ENCODE measurements at places on chromosomes 16 and 17.

DNA sequence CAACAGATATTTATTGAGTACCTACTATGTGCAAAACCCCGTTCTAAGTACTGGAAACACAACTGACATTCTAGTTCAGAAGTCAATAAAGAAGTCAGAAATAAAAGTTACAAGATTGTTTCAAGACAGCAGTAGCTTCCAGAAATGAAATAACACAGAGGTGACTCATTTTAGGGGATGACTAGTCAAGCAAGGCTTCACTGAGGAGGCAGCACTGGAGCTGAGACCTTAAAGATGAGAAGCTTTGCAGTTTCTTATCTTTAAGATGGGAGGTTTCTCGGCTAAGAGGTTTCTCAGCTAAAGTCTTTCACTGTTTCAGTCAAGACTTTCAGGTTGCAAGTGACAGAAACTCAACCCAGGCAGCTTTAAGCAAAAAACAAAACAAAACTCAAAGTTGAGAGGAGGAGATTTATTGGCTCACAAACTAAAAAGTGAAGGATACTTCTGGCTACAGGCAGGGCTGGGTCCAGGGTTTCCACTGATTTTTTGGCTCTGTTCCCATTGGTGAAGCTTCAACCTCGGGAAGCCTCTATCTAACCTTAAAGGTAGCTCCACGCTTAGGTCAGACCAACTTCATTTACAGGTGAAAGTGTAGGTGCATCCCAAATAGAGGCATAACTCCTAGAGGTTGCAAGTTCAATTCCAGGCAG lies 7.4 kb upstream of the MMP2 start:
- no peak for DNase-seq

DNA sequence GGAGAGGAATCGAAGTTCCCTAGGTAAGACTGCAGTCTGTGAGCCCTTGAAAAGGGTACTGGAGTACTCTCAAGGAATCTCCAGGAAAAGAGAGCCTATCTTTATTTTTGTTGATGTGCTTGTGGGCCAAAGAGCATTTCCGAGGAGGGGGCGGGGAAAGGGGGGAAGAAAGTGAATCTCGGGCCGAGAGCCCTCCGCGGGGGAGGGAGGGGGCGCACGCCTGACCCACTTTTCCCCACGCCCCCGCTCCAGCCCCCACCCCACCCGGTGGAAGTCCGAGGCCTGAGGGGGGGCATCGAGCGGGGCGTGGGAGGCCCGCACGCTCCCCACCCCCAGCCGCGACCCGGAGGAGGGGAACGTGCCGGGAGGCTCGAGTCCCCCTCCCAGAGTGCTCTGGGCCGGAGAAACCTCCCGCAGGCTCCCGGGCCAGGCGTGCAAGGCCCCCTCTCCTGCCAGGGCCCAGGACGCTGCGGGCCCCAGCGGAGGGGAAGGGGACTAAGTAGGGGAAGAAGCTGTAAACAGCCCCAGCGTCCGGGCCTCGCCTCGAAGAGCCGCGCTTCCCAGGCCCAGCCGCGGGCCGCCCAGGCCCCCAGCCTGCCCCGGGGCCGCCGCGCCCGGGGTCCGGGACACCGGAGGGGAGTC lies 444 bp downstream of the HELZ start:
- no peak for DNase-seq

DNA sequence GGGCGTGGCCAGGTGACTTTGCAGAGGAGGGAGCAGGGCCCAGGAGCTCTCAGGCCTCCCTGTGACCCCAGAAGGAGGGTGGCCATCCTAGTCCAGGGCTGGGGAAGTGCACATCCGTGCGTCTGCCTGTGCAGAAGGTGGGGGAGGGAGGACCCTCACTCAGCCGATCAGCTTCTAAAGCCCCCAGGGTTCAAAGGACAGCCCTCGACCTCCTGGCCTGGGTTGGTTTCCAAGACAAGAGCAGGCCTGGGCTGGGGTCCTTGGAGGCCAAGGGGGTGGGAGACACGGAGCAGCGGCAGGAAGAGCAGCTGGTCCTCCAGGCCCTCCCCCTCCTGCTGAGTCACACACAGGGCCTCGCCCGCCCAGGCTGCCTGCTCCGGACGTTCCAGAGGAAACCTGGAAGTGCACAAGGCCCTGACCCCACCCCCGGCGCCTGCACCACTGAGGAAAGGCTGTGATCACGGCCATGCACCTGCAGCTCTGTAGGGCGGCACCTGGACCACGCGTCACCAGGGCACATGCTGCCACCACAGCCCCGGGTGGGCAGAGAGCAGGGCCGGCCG lies 67.1 kb upstream of the ZNF469 start:
- DNase-seq: no peak

GRCh38 chr17:4789951-4790704 lies 1.4 kb downstream of the GLTPD2 start:
- DNase-seq: peak; percentile 73

- DNase-seq: no peak
Measured at GRCh38 chr16:85676466-85676865, 12.3 kb downstream of the GINS2 start.

DNA sequence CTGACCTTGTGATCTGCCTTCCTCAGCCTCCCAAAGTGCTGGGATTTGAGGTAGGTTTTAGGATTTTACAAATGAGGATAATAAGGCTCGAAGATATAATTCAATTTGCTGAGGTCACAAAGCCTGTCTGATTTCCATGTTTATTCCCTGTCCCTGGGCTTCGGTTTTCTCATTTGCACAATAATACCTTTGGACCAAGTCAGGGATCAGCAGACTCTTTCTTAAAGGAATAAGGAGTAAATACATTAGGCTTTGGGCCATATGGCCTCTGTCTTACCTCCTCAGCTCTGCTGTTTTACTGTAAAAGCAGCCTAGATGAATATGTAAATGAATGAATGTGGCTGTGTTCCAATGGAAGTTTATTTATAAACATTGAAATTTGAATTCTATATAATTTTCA lies 442.8 kb downstream of the HS3ST4 start:
- DNase-seq: no peak

DNA sequence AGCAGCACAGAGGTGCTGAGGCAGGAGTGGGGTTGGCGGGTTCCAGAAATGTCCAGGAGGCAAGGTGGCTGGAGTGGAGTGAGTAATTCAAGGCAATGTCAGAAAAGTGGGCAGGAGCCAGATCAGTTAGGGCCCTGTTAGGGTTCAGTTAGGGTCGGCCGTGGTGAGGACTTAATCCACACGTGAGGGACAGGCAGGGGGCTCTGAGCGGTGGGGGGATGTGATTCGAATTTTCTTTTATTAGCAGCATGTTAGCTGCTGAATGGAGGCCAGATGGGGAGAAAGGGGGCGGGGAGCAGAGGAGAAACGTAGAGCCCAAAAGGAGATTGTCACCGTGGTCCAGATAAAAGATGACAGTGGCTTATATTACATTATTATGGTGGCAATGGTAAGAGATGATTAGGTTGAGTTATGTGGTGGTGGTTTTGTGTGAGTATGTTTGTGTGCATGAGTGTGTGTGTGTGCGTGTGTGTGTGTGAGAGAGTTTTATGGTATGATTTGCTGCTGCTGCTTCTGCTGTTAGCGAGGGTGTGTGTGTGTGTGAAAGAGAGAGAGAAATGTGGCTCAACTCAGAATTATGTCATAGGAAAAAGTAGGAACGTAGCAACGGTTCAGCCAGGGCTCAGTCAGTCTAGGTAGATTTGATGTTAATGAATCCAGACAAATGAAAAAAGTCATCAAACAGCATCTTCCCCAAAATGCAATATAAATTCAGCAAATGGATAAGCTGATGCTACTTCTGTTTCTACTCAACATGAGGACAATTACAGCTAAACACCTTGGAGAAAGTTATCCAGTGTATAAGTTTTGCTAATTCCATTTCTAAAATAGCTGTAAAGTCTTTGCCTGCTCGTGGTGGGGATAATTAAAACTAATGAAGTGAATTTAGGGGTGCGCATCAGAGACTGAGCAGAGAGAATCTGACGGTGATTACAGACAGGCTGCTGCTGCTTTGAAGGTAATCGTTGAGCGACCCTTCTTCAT lies 390.6 kb downstream of the HAPSTR1 start:
- no peak for DNase-seq

DNA sequence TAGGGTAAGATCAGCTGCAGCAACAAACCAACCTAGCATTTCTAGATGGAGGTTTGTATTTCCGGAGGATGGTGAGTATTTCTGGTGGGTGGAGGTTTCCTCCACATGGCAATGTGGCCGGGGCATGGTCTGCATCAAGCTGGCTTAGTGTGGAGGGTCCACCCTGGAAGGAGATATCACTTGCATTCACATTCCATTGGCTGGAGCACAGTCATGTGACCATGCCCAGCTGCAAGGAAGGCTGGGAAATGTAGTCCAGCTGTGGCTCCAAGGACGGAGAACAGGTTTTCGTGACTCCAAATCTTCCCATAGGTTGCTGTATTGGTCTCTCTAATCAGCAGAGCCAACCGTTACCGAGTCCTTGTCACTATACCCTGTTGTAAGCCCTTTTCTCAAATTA lies 68.7 kb downstream of the RAI1 start:
- DNase-seq: peak; percentile 84

- no peak for DNase-seq
Measured at GRCh38 chr17:12485361-12485906, 180.3 kb upstream of the MYOCD start.

DNA sequence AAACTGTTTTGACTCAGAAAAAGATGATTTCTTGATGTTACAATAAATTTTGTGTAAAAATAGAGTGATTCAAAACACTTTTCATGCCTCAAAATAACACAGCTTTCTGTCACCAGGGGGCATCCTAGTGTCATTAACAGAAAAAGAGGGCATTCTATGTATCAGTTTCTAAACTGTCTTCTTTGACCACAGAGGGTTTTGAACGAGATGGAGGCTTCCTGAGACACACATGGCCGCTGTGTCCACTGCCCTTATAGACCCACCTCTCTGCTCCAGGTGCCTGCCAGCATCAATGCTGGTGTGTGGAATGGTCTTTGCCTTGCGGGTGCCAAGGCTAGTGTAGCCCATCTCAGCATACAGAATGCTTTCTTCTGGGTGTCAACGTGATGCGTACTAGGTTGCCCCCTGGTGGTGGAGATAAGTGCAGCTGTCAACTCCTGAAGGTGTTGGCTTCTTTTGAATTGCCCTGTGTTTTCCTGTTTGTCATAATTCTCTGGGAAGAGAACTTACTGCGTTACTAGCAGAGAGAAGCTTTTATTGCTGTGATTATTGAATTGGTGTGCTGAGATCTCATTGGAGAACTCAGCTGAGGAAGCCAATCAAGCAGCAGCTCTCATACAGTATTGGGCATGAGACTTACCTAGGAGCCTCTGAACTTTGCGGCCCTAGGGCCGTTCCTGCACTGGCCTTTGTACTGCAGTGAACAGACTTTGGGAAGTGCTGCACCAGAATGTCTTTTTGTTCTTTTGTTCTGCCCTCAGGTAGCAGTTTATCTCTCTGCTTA lies 38.6 kb downstream of the USP10 start:
- peak; percentile 66 for DNase-seq

DNA sequence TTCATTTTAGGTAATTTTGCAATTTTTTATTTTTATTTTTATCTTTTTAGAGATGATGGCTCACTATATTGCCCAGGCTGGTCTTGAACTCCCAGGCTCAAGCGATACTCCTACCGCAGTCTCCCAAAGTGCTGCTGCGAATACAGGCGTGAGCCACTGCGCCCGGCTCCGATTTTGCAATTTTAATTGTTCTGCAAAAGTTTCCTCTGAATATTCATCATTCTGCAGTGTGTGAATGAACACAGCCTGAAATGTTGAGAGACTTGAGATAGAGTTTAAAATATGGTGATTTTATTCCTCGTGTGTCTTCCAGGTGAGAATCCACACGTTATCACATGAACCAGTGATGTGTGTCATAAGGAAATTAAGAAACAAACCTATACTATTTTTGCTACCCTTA lies 75.8 kb downstream of the KCNJ12 start:
- no peak for DNase-seq

- no peak for DNase-seq
Measured at GRCh38 chr17:27978689-27979175, 63.7 kb upstream of the NLK start.

DNA sequence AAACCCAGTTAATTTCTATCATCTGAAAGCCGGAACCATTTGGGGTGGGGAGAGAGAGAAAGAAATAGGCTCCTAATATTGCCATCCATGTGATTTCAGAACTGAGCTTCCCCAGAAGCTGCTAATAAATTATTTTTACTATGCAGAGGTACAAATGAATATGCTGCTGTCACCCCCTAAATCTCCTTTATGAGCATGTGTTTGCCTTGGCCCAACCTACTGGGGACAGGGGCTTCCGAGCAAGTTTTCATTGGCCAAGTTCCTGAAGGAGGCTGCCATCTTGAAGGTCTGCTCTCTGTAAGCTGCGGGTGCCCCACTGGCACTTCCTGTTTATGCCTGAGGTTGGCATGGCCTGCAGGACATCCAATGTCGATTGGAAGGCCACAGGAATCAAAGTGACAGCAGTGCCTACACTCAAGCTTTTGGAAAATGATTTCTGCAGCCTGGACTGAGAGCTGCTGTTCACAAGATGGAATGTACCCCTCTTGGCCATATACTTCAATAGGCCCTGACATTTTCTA lies 194.7 kb downstream of the XYLT1 start:
- no peak for DNase-seq

GRCh38 chr17:33021731-33022408 lies 30.2 kb downstream of the SPACA3 start:
- DNase-seq: peak; percentile 95

DNA sequence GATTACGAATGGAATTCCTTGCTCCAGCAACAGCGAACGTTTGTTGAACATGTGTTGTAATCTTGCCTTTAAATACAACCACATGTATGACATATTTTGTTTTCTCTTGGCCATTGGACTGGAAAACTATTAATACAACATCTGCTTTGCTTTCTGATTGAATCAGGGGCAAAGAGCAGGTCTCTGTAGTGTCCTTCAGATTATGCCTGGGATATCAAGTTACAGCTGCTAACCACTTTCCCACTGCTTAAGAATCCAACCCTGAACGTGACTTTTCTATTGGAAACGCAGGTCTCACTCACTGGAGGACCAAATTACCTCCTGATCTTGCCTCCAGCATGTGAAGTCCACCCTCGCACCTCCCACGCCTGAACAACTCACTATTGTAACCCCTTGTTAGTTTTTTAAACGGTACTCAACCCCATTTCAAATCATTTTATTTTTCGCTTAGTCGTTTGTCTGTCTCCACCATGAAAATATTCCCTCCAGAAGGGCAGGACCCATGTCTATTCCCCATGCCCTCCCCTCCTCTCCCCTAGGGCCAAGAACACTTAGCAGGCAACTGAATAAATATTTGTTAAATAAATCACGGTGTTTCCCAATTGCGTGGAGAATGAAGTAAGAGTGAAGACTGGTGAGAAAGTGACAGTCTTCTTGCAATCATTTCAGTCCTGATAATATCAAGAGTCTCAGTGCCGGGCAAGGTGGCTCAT lies 57.4 kb upstream of the MRTFB start:
- peak; percentile 98 for DNase-seq

- DNase-seq: no peak
Measured at GRCh38 chr16:47565454-47565853, 104.3 kb downstream of the PHKB start.

GRCh38 chr17:78365561-78366108 lies 5.8 kb upstream of the SOCS3 start:
- no peak for DNase-seq

Measured in NCI-H524 (cell line).